ENCODE measurements at places on chromosomes 4 and X. TPM values are rescaled to one million over a fixed set of nuclear protein-coding genes. Genes with fewer than 3 reads are reported as not detected.
A peak's percentile ranks its signal among the peaks of the same experiment; 100 is the strongest.

The PCDH10 gene
- total RNA-seq: 1.0 TPM

The SOD3 gene
- total RNA-seq: 86.8 TPM

The CACNA1F gene
- 0.20 TPM for total RNA-seq

The CTAG2 gene
- total RNA-seq: not detected

The PLP1 gene
- 13.8 TPM for total RNA-seq

The DDIT4L gene
- 0.35 TPM for total RNA-seq

The KLKB1 gene
- 3.7 TPM for total RNA-seq

The MAOB gene
- total RNA-seq: 40.9 TPM

The TBX22 gene
- not detected for total RNA-seq

The MAMLD1 gene
- 1.9 TPM for total RNA-seq

The XPNPEP2 gene
- total RNA-seq: 2.0 TPM

The LRCH2 gene
- 3.9 TPM for total RNA-seq

GRCh38 chr4:95552942-95553550 is 4.3 kb upstream of the UNC5C start:
- DNase-seq: no peak

- no peak for DNase-seq
These were observed 132.0 kb upstream of the TET2 start for GRCh38 chr4:105014635-105015034.

DNA sequence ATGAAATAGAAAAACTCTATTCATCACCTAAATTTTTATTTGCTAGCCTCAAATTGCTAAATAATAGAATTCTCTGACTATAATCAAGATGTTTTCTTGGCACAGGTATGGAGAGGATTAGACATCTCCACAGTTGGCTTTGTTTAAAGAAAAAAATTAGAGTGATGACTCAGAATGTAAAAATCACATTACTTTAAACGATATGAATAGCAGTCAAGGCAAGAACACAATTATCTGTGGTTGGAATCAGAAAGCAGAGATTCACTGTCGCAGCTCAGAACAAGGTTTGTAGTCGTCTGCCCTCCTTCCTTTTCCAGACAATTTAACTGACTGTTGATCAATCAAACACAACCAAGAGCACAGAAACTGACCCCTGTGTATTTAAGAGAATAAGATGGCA is 32.2 kb upstream of the CCKAR start:
- DNase-seq: no peak

- no peak for DNase-seq
These were observed 392.6 kb upstream of the FTHL17 start for GRCh38 chrX:31464306-31464915.

GRCh38 chrX:1813809-1814208 is 198.9 kb downstream of the ASMT start:
- no peak for DNase-seq

GRCh38 chr4:2067446-2068197 is 8.5 kb downstream of the NAT8L start:
- DNase-seq: no peak

DNA sequence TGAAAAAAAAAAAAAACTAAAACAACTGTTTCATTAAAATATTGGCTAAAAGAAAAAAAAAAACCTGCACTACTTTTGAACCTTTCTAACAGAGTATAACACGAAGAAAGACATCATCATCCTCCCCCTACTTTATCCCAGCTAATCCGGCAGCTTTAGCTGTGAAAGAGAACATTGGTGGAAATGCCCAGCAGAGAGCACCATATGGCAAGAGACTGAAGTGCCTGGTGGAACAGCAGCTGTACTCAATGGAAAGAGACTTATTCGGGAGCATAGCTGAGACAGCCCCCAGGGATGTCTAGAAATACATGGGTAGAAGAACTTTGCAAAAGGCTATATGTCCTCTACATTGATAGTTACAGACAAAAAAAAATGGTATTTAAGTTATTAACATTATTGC is 30.3 kb downstream of the STPG2 start:
- DNase-seq: no peak

GRCh38 chrX:72621625-72622485 is 49.2 kb upstream of the HDAC8 start:
- DNase-seq: no peak

GRCh38 chrX:71143508-71143907 is 1.1 kb upstream of the NLGN3 start:
- DNase-seq: peak; percentile 46

GRCh38 chrX:31500921-31501320 is 429.1 kb upstream of the FTHL17 start:
- no peak for DNase-seq

DNA sequence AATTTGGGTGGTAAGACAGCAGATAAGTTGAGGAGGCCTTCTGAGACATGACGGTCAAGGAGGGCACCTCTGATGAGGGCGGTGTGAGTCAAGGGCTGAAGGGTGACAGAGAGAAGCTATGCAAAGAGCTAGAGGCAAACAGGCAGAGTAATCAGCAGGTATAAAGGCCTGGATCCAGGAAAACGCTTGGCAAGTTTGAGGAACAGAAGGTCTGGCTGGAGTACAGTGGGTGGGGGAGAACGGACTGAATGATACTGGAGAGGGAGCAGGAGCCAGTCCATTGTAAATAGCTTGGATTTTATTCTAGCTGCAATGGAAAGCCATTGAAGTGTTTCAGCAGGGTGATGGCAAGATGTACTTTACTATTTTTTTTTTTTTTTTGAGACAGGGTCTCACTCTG is 39.3 kb downstream of the RAB33B start:
- DNase-seq: no peak

DNA sequence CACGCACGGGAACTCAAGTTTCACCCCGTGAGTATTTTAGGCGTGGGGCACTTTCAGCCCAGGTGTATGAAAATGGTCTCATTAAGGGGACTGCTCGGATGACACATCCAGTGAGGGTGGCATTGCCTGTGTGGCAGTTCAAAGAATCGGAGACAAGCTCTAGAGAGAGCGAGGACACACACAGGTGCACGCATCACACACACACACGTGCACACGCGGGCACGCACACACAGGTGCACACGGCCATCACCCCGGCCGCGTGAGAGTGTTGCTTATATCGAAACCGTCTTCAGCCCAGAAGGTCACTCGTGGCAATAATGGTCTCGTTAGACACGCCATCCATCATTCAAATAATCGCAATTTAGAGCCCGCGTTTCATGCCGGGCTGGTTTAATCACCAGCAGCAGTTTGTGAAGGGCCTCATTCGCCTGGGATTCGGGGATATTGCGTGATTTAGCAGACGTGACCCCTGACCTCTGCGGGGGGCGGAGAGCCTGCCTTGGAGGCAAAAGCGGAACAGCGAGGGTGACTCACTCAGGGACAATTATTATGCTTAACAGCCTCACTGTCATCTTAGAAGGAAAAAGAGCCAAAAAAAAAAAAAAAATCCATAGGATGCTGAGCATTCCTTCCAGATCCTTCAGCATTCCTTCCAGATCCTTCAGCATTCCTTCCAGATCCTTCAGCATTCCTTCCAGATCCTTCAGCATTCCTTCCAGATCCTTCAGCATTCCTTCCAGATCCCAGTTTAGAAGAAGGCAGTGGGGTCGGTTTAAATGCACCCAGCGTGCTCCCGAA is 89.4 kb upstream of the PPP2R3B start:
- DNase-seq: no peak

GRCh38 chr4:106868381-106869035 is 167.6 kb downstream of the DKK2 start:
- DNase-seq: no peak

- DNase-seq: no peak
These were observed 63.3 kb downstream of the USP9X start for GRCh38 chrX:41148553-41148952.

GRCh38 chr4:1812720-1813119 is 19.6 kb downstream of the FGFR3 start:
- no peak for DNase-seq

GRCh38 chr4:32226204-32226603 is 1506.0 kb downstream of the PCDH7 start:
- no peak for DNase-seq

GRCh38 chr4:123346951-123347350 is 49.6 kb upstream of the SPRY1 start:
- DNase-seq: no peak

- DNase-seq: no peak
These were observed 92.2 kb downstream of the NHSL2 start for GRCh38 chrX:72002875-72003274.

- no peak for DNase-seq
These were observed 377.8 kb upstream of the PRKX start for GRCh38 chrX:4091046-4091760.

- DNase-seq: peak; percentile 25
These were observed 57.5 kb downstream of the PCDH18 start for GRCh38 chr4:137474711-137475301.

DNA sequence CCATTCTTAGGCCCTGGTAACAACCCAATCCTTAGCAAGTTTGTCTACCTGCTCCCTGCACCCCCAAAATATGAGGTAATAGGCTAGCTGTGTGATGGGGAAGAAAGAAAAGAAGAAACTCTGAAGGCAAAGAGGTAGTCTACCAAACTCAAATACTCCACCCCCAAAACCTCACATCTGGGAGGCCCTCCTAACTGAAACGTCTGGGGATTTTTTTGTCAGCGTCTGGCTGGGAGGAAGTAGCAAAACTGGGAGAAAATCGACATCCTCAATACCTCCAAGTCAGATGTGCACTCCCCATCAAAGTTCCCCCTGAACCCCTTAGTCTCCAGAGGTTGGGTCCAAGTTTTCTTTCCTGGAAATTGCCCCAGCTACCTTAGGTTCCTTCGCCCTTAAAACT is 1.0 kb downstream of the LAMP2 start:
- DNase-seq: no peak

- DNase-seq: no peak
These were observed 231.2 kb upstream of the VEGFC start for GRCh38 chr4:177023951-177024350.

DNA sequence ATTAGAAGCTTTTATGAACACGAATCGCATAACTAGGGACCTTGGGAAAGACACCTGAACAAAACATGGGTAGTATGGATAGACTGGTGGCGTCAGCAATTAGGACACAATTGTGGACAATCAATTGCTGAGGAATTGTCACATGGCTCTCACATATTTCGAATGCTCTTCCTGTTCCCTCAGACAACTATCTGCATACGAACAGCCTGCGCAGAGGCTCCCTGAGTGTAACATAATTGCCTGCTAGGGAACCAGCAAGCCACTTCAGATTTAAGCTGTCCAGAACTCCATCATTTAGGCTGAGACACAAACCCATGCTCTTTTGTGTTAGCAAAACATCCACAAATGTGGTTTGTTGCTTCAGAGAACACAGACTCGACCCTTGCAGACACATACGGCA is 160.8 kb downstream of the MGST2 start:
- no peak for DNase-seq

GRCh38 chrX:150693725-150694574 is 754 bp downstream of the MTMR1 start:
- DNase-seq: peak; percentile 18

- DNase-seq: no peak
These were observed 266.1 kb upstream of the ANXA10 start for GRCh38 chr4:167826281-167826680.

GRCh38 chr4:5982156-5982973 is 35.9 kb downstream of the C4orf50 start:
- no peak for DNase-seq

DNA sequence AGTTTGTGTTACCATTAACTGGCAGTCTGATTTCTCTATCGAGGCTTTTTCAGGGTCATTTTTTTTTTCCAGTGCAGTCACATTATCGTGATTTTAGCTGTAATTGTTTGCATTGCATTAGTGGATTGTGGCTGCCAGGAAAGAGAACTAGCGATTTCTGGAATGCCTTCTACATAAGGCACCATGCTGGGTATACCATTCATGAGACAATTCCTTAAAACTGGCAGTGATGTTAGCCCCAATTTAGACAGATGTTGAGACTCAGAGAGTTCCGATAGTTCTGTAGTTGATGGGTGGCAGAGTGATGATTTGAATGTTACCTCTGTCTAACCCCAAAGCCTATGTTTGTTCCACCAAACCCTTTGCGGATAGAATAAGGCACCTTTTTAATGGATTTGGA is 175.4 kb upstream of the TENM3 start:
- no peak for DNase-seq

- DNase-seq: no peak
These were observed 34.1 kb downstream of the CNKSR2 start for GRCh38 chrX:21408307-21408706.

GRCh38 chr4:54745031-54745770 is 87.4 kb downstream of the KIT start:
- DNase-seq: no peak

GRCh38 chr4:57418133-57418532 is 307.9 kb upstream of the IGFBP7 start:
- DNase-seq: no peak
